ENCODE measurements at places on chromosomes 11 and 22.

DNA sequence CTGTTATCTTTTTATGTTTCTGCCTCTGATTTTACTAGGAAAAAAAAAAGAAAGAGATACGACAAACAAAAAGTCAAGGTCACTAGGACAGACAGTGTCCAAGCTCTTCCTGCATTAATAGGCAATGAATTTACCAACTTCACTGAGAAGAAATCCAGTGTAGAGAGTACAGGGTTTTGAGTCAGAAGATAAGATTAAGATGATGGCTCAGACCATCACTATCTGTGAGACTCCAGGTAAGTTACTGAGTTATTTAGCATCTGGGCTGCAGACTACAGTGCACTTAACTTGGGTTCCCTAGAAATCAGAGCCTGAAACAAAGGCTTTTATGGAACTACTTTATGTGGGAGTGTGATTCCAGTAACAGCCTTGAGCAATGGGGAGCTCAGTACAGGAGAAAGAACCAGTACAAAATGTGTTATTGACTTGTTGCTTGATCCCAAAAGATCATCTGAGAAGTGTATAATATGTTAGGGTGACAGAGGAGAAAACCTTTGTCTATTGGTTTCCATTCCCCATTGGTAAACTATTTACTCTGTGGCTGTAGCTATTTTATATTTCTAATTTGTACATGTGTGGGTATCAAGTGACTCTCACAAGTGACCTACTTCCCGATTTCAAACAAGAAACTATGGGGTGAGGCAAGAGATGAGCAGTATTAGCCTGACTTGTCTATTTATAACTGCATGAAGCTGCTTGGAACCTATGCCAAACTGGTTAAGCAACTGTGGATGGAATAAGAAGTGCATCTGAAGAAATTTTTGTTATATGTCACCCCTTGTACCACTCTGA, 395.8 kb downstream of the RAB38 start:
- DNase-seq: no peak

DNA sequence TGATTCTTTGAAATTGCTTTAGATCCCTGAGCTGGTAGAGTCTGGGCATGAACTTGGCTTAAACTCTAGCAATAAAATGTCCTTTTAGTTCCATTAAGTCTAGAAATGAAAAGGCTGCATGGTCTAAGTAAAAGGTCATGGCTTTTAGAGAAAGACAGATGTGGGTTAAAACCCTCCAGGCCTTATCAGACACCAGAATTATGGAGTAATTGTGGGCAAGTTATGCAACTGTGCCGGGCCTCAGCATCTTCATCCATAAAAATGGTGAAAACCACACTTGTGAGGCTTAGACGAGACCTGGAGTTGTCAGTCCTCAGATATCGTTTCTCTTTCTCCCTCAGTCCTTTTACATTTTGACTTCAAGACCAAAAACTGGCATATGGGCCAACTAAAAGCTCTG, 597.9 kb upstream of the KIRREL3 start:
- DNase-seq: no peak

DNA sequence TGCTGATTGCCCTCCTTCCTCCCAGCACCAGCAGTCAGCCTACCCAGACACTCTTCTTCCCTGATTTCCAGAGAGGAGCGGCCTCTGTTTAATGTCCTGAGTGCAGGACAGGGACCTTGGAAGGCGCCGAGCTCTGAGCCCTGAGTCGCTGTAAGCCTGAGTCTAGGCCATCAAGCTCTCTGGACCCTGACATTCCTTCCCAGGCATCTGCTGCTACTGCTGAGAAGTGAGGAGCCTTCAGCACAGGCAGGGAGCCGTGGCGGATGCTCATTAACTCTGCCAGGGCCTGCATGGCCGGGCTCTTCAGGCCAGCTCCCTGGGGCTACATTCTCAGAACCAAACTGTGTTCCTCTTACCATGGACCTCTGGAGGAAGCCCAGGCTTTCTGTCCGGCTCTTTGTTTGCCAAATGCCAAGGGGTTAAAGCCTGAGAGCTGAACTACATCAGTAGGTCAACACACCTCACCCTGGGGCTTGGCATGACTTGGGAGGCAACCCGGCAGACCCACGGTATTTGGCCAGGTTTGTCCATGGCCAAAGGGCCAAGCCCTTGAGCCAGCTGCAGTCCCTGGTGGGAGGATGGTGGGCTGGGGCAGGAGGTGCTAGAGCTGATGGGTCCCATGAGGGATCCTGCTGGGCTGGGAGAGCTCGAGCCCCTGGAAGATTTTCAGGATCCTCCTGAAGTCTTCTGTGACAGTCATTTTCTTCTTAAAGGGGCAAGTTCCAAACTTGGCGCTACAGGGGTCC, 721.4 kb downstream of the BRD1 start:
- DNase-seq: no peak

DNA sequence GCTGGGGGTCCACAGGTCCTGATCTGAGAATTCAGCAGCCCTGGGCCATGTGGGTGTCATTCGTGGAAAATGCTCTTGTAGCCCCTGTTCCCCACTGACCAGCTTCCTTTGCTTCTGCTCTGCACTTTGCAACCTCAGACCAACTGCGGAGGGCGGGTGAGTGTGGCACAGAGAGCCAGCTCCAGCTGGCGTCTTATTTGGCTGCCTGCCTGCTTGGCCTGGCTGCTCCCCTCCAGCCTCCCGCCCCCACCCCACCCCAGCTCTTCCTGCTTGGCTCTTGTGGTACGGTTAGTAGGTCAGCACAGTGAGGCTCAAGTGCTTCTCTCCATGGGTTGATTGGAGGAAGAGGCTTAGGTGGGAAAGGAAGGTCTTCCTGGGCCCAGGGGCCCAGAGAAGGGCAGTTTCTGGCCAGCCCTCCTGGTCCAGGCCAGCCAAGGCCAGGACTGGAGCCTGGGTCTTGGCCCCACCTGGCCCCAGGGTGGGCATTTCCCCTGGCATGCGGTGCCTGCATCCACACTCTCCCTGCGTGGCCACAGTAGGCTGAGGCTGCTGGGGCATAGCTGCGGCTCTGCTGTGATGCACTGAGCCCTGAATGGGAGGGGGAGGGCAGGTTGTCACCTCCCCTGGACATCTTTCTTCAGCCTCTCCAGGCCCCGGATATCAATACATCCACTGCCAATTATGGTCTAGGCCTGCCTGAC, 26.5 kb downstream of the MYO7A start:
- peak; percentile 84 for DNase-seq

- DNase-seq: no peak
Observed at GRCh38 chr11:120078397-120078796, 59.5 kb downstream of the TRIM29 start.

DNA sequence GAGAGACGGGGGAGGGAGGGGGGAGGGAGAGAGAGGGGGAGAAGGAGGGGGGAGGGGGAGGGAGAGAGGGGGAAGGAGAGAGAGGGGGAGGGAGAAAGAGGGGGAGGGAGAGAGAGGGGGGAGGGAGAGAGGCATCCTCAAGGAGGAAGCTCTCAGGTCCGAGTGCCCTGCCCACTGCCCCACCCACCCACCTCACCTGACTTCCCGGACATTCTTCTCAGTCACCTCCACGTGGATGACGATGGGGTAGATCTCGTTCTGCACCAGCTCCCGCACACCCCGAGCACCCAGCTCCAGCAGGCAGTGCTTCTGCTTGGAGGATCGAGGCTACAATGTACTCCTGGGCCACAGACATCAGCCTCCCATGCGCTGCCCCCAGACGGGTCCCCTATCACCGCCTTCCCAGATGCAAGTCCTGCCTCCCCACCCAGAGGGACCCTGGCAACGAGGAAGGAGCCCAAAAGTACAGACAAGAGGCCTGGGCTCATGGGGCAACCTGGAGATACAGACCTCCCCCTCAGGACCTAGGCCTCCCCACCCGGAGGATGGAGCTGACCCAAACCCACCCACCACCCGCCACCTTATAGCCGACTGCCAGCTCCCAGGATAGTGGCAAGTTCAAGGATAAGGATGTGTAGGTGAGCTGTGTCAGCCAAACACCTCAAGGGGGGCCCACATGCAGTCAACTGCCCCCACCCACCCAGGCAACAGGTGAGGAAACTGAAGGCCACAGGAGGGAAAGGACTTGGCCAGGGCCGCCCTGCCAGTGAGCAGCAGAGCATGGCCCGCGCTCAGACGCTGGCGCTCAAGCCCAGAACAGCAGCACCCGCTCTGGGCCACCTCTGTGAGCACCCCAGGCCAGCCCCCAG, 5.6 kb upstream of the MFNG start:
- no peak for DNase-seq

All from left ventricle myocardium superior (tissue), 1 donor.